Prostate gland (tissue), 2 donors: ENCODE measurements at places on chromosomes 13 and 19.

DNA sequence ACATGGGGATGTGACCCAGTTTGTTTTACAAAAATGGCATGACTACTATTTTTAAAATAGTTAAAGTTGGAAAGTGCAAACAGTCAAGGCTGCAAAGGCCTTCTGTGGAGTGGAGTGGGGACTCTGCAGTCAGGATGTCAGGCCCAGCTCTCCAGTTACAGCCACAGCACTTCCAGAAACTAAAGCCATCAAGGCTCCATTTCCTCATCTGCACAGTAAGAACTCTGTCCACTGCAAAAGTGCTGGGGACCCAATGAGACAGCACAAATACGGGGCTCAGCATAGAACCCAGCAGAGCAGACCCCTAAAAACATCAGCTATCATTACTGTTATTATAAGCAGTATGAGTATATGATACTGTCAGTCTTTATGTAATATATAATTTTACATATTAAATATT lies 73.6 kb downstream of the SACS start:
- DNase-seq, result no peak

DNA sequence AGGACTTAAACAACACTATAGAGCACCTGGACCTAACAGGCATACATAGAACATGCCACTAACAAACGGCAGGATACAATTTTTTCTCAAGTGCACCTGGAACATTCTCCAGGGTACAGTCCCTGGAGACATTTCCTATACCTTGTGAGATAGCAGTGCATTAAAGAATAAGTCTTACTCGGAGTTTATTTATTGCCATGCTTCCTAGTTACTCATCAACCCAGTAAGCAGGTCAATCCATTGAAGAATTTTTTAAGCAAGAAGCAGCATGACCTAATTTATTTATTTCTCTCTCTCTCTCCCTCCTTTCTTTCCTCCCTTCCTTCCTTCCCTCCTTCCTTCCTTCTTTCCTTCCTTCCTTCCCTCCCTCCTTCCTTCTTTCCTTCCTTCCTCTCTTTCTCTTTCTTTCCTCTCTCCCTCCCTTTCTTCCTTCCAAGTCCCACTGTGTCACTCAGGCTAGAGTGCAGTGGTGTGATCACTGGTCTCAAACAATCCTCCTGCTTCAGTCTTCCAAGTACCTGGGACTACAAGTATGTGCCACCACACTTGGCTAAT lies 6.6 kb upstream of the TFDP1 start:
- DNase-seq, result no peak

GRCh38 chr19:11367528-11367927 lies 6.9 kb upstream of the SWSAP1 start:
- no peak for DNase-seq

DNA sequence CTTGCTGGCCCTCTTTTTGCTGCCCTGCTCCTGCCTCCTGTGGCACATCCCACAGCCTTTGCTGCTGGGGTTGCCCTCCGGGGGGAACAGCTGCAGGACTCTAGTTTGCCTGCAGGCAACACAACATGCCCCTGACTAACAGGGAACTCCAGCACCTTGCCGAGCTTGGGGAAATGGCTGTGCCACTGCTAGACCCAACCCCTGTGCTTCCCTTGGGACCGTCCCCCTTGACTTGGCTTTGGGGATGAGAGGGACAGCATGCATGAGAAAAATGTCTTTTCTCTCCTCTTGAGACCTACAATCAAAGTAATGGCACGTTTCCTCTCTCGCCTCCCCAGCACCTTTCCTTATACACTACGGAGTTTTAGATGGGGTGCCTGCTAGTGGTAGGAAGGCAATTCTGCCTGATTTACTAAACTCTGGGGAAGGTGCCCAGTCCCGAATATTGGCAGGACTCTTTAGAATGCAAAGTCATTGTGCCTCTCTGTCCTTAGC lies 12.4 kb upstream of the VWA8 start:
- no peak for DNase-seq

DNA sequence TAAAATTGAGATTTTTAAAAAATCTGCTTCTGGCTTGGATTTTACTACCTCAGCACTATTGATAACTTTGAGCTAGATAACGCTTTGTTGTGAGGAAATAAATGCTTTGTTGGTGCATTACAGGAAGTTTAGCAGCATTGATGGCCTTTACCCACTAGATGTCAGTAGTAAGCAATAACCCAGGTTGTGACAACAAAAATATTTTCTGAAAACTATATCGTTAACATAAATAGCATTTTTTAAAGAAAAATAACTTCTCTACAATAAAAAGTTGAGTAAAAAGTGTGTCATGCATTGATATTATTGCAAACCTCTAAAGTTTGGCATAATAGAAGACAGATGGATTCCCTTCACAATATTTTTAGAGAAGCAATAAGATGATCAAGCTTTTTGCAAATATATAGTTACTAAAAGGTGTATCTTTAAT lies 1246.5 kb downstream of the UQCRFS1 start:
- DNase-seq, result no peak

GRCh38 chr13:104954210-104954609 lies 1581.3 kb downstream of the EFNB2 start:
- DNase-seq, result no peak

DNA sequence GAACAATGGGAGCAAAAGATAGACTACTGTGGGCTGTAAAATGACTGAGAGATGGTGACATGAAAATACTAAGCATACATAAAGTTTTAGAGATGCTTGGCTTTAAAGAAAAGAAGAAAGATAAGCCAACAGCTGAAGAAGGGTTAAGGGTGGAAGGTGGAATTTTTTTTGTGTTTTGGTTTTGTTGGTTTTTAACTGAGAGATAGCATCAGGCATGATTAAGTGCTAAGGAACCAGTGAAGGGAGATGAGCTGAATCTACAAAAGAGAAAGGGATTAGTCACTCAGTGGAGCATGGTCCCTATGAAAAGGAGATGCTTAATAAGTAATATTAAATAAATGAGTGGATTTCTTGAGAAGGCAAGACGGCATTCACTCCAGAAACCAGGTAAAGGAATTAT lies 12.5 kb upstream of the TBC1D4 start:
- no peak for DNase-seq

DNA sequence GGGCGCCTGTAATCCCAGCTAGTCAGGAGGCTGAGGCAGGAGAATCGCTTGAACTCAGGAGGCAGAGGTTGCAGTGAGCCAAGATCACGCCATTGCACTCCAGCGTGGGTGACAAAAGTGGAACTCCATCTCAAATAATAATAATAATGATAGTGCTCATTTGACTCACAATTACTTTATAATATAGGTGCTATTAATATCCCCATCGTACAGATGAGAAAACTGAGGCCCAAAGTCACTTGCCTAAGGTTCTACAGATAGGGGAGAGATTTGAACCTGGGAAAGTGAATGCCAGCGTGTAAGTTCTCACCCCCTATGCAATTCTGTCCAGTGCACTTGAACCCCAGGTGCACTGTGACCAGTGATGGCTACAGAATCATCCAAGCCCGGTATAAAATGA lies 5.9 kb downstream of the GMFG start:
- DNase-seq, result no peak

GRCh38 chr19:2419754-2420153 lies 7.6 kb downstream of the TIMM13 start:
- DNase-seq, result no peak

DNA sequence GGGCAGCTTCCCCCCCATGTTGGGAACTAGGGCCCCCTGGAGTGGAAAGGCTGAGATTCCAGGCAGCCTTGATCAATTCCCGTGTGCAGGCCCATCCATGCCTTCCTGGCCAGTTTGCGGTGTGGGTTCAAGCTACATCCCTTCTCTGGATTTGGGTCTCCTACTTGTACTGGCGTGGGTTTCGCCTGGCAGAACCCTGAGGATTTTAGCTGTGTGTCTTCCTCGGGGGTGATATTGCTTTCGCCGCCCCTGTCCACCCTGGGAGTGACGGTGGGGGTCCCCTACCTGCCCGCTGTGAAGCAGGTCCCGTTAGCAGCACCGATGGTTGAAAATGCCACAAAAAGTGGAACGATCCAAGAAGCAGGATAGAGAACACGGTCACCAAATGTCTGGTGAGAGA lies 11.4 kb downstream of the SLC7A9 start:
- no peak for DNase-seq

DNA sequence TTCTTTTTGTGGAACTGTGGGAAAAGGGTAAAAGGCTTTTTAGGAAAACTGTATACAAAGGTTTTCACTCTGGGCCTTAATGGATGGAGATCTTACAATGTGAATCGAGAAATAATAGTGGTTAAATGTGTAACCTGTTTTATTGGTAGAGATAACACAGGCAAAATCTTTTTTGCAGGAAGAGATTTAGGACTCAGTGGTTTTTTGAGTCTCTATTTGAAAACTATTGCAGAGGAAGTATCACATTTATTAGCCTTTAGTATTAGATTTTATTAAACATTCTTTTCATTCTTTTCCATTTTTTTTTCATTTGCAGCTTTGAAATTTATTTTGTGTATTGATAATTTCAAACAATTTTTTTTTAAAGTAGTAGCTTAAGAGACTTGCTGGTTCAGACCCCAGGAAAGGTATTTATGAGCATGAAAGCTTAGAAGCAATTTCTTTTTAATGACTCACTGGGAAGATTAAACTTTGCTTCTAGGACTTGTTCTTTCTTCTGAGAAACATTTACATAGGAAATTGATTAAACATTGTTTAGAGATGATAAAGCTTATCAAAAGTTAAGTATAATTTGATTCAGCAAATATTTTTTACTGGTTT lies 10.5 kb downstream of the KLF5 start:
- DNase-seq, result no peak

- no peak for DNase-seq
Measured at GRCh38 chr13:46327246-46327645, 59.8 kb downstream of the RUBCNL start.

DNA sequence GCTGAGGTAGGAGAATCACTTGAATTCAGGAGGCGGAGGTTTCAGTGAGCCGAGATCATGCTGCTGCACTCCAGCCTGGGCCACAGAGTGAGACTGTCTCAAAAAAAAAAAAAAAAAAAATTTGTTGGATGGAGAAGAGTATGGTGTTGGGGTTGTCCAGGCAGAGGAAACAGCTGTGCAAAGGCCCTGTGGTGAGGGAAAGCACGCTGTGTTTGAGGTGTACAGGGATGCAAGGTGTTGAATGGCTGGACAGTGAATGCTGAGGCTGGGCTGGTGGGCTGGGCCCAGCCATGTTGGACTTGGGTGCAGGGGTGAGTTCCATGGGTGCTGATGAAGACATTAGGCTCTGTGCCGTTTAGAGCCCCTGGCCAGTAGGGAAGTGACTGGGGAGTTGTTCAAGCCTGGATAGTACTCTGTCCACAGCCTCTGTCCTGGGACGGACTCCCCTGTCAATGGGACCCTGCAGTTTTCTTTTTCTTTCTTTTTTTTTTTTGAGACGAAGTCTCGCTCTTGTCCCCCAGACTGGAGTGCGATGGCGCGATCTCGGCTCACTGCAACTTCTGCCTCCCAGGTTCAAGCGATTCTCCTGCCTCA lies 18.6 kb downstream of the PRR12 start:
- DNase-seq, result no peak

DNA sequence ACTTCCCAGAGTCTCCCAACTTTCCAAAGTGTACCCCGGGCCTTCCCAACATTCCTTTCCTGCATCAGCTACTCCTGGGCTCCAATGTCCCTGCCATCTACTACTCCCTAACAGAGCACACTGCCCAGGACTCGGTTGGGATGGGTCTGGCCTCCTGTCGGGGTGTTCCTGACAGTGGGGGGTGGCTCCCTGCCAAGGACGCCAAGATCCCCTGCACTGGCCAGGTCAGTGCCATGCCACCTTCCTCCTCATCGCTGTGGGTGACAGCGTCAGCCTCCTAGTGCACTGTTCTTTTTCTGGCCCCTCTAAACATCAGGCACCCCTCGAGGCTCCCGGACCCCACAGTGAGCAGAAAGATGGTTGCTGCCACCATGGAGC lies 13.8 kb downstream of the EPS15L1 start:
- no peak for DNase-seq

DNA sequence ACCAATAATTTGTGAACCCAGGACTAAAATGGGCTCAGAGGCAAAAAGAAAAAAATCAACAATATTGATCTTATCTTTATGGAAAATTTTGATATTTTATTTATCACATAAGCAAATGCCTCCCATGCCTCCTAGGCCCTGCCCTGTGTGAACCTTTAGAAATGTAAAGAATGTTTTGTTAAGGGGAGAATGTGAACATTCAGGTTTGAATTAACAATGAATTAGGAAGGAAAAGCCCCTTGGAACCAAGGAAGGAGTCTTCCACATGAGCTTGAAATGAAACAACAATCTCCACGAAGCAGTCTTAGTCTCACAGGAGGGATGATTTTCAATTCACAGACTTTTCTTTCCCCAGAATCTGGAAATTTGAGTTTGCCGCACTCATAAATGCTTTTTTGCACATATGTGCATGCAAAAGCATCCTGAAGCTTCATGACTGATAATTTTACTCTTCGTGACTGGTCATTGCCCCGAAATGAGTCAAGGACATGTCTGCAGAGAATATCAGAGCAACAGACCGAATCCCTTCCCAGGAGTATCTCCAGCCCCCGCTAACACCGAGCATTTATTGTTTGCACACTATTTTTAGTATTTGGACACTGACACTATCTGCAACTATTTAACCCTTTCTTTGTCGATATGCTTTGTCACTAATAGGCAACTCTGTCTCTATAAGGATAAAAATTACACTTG lies 135.2 kb downstream of the DCT start:
- DNase-seq, result no peak

DNA sequence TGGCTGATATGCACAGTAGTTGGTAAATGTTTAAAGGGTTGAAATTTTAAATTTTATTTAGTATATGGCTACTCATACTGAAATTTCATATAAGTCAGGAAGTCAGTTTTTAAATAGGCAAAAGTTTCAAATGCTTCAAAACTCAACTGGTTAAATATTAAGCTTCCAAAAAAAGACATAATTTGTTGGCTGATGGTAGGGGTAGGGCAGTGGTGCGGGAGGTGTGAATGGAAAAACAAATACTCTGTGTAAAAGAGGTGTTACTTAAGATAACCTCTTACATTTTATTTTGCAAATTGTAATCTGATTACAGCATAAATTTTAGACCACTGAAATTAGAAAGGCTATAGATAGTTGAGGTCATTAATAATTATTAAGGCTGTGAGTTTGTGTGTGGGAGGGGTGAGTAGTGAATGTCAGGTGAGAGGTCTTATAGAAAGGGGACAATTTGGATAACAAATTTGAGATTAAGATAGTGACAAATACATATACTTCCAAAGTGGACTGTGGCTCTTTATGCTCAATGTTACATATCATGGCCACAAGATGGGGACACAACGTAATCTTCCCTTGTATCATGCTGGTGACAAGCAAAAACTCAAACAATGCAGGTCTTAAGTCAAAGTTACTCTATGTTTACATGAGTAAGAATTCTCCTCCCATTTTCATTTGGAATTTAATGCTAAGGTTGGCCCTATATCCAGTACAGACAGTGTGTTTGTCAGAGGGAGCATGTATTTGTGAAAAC lies 36.6 kb upstream of the OXGR1 start:
- no peak for DNase-seq
